ENCODE measurements at places on chromosomes 1 and 21.

- DNase-seq, result no peak
Observed at GRCh38 chr1:208156310-208156709, 87.9 kb downstream of the PLXNA2 start.

- DNase-seq, result no peak
Observed at GRCh38 chr1:26469558-26469957, 2.7 kb upstream of the HMGN2 start.

DNA sequence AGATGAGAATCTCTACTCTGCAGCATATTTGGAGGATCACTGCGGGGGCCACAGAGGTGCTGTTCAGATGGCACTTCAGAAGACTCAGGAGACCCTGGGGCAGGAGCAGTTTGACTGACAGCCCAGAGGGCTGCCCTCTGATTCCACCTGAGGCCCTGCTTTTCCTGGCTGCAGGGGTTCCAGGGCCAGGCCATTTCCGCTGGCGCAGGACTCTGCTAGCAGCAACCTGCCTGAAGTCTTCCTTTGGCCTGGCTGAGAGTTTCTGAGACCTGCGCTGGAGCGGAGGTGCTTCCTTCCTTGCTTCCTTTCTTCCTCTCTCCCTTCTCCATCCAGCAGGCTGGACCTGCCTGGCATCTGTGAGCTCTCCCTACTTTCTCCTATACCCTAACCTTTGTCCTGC is 11.8 kb downstream of the PCSK9 start:
- no peak for DNase-seq

DNA sequence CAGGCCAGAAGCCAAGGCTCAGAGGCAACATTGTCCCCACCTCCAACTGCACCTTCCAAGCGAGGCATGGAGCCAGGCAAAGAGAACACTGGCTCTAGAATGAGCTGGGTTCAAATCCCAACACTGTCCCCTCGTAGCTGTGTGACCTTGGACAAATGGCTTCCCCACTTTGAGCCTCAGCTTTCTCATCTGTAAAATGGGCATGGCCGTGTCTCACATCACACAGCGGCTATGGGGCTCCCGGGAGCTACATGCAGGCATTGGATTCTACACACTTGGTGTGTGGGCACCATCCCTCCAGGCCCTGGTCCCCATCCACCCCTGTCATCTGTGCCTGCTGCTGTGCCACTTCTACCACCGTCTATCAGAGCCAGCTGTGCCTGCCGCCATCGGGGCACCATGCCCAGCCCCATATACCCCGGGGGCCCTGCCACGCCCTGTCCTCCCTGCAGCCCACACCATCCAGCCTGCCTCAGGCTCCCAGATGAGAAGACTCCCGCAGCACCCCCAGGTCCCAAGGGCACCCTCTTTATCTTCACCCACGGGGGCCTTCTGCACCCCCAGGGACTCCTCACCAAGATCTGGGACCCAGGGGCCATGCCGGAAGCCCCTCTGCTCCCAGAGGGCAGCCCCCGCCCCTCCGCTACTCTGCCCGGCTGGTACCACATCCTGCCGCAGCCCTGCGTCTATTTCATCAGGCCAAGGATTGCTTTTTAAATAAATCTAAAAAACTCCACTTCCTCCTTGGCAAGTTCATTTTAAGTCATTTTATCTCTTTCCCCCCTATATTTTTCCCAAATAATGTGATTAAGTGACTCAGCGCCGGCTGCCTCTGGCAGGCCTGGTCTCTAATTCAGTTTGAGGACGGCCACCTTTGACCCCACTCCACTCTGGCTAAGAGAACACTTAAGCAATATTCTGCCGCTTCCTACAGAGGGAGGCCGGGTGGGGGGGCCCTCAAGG is 107.8 kb upstream of the TARDBP start:
- DNase-seq, result no peak

DNA sequence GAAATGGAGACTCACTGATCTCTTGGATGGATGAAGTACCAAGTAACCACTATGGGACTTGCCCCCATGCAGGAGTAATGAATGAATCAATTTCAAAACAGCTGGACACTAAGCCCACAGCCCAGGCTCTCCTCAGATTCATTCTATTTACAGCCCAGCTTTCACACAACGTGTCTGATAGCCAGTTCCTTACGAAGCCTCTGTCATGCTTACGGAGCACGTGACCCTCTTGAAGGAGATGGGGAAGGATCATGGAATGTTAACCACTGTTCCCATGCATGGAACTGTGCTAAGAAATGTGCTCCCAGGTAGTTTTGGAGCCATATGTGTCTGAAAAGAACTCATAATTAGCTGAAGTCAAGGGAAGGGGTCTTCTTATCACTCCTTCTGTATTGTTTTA is 124.1 kb downstream of the KIF26B start:
- DNase-seq, result no peak

All from kidney glomerular epithelial cell (primary cell).